ENCODE measurements at places on chromosomes 13 and 19.
A peak's percentile ranks its signal among the peaks of the same experiment; 100 is the strongest.

- peak; percentile 53 for DNase-seq
These were observed at the start of gene PARP4 for GRCh38 chr13:24512197-24512907. Gene PARP4, minus strand, starts transcription at chr13:24512778. Its CDS starts 9,002 bp downstream, at chr13:24503776.

DNA sequence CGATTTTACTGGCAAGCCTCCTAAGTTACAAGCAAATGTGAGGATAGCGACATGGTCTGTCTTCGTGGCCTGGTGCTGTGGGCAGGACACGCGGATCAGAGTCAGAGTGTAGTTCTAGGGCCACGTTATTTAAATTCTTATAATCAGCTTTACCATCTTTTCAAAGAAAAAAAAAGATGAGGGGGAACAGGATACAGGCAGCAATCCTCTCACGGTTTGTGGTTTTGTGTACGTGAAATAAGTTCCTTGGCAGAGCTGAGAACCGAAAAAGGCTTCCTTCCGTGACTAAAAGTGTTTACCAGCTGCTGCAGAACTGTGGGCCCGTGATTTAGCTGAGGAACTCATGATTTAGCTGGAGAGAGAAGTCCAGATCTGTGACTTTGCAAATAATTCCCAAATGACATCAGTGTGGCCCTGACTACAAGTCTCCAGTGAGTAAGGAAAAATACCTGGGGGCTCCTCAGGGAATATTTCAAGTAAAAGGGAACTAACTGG is 27.2 kb downstream of the RCBTB2 start:
- peak; percentile 39 for DNase-seq

DNA sequence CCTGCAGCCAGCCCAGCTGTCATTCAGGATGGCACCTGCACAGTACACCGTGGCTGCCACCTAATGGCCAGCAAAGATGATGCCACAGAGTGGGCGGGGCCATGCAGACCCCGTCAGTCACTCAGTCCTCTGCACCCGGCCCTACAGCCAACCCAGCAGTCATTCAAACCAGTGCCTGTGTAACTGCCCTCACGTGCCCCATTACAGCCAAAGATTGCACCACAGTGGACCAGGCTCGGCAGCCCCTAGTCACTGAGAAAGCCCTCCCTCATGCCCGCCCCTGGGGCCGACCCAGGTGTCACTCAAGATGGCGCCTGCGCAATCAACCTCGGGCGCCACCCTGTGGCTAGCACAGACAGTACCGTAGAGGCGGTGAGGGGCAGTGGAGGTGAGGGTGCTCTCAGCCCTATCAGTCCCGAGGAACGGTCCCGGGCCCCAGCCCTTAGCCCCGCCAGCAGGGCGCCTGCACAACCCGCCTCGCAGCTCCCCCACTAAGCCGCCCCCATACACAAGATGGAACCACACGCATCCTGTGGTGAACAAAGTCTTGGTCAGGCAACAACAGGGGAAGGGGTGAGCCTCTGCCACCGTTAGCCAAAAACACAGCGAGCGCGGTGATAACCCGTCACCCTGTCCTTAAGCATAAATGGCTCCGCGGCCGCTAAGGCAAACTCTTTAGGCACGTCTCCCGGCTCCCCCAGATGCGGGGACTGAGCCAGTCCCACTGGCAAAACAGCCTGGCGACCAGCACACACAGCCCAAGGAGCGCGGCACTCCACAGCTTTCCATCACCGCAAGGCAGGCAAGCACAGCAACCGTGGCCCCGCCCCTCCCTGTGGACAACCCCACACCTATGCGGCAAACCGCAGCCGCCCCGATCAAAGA is 2.3 kb downstream of the PEG3 start:
- DNase-seq: no peak

DNA sequence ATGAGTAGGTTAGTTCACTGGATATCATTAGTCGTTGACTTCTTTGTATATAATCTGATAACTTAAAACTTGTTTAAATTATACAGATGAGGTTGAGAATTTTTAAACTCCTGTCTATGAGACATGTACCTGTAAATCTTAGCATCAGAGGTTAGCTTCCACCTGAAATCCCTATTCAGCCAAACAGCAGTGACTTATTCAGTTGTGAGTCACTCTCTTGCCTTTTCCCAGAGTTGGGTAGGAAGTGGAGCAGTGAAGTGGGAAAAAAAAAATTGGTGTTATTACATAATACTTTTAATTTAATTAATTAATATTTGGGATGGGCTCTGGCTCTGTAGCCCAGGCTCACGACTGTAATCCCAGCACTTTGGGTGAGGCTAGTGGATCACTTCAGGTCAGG is 32.9 kb downstream of the ZNF701 start:
- DNase-seq: no peak

GRCh38 chr13:114077933-114078325 is 54.5 kb downstream of the RASA3 start:
- peak; percentile 43 for DNase-seq

DNA sequence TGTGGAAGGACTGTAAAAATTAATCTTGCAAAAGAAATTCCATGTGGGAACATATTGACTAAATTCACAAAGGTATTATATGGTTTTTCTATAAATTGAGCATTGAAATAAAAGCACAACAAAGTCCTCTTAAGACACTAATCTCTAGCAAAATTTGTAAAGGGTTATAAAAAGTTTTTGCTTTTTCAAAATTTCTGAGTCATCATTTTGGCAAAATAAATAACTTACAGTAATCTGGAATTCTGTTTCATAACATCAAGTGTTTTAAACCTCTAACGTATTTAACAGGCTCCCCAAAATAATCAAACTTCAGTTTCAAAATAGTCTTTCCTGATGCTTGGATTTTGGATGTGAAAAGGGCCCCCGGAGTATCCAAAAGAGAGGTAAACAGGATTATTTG is 26.0 kb downstream of the MED4 start:
- no peak for DNase-seq

DNA sequence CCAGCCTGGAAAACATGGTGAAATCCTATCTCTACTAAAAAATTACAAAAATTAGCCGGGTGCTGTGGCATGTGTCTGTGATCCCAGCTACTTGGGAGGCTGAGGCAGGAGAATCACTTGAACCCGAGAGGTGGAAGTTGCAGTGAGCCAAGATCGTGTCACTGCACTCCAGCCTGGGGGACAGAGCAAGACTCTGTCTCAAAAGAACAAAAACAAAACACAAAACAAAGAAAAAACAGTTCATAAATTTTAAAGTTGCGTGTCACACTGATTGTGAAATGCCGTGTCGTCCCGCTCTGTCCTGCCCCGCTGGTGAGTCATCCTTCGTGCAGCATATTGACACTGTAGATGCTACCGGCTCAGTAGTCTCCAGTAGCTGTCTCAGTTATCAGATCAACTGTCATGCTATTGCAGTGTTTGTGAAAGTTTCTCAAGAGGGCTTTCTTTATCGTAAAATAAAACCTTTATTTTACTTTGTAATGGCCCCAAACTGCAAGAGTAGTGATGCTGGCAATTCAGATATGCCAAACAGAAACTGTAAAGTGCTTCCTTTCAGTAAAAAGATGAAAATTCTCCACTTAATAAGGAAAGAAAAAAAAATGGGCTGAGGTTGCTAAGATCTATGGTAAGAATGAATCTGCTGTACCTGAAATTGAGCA is 36.4 kb upstream of the IGFL1 start:
- peak; percentile 35 for DNase-seq

- no peak for DNase-seq
These were observed 158.4 kb upstream of the FNDC3A start for GRCh38 chr13:48817166-48817802.

All from skeletal muscle cell (primary cell).